ENCODE measurements at places on chromosomes 7 and 10.

DNA sequence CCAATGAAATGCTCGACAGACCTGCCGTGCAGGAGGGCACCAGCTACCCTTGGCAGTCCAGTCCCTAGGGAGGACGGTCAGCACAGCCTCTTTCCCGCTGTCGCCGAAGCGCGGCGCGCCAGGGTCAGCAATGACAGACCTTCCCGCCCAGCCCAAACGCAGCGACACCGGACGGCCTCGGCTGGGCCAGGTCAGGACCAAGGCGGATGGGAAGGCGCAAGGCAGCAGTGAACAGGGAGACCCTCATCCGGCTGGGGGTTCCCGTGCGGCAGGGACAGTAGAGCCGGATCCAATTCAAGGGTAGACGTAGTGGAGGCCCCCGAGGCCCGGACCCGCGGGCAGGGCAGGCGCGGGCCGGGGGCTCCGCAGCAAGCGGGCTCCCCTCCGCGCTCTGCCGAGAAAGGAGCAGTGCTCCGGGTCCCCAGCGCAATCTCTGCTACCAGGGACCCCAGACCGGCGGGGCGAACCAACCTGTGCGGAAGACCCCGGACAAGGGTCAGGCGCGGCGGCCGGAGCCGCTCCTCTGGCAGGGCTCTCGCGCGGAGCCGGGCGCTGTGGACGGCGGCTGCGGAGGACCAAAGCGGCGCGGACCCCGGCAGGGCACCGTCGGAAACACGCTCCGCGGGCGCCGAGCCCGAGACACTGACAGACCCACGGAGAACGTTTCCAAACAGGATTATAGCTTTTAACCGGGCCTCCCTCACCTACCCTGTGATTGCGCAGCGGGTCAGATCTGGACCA lies at the start of gene SEC31B:
SEC31B (minus strand) TSS at position 551 of the 741 bp plus-strand sequence. CDS start 2,909 bp downstream, outside the sequence.
- no peak for DNase-seq

GRCh38 chr7:132402751-132403245 lies 173.5 kb downstream of the PLXNA4 start:
- peak; percentile 50 for DNase-seq

GRCh38 chr10:96421995-96422394 lies 63.2 kb upstream of the OPALIN start:
- DNase-seq = no peak

DNA sequence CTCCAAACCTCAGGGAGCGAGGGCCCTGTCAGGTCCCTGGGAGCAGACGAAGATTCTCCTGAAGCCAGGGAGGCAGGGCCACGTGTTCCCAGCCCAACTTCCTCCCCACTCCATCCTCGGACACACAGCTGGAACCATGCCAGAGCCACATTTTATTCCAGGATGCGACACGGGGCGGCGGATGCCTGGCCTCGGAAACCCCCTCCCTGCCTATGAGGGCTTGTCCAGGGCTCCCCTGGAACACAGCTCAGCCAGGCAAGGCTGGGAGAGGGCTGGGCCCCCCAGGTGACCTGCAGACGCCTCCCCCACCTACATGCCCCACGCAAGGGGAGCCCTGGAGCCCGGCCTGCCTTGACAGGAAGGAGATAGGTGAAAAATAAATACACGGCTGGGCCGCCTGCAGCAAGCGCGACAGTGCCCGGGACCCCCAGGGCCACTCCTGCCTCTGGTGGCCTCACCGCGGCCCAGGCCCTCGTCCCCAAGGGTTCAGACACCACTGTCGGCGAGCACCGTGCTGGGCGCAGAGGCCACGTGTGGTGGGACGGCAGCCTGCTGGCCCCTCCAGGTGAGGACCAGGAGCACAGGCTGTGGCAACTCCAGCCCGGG lies 21.5 kb downstream of the GET4 start:
- DNase-seq = peak; percentile 54

DNA sequence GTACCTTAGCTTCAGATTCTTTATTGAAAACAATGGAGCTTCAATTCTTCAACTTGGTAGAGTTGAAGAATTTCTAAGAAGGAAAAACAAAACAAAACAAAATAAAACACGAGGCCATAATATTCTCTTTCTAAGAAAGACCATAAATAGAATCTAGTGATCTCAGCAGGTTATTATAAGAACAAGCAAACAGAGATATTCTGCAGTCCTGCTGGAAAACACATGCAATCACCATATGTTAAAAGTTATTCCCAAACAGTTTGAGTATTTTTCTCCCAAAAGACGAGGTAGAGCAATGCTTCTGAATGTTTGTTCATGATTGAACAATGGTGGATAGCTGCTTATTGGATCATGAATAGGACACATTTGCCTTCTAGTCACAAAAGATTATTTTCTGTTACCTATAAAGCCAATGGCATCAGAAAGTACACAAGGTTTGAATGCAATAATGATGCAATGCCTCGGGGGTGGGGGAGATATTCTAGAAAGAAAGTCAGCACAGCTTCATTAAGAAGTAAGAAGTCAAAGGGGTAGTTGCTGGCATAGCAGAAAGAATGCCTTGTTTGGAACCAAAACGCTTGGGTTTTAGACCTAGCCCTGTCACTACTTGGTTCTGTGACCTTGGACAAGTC lies 59.3 kb downstream of the CREB3L2 start:
- no peak for DNase-seq

- DNase-seq = no peak
These were observed 127.9 kb downstream of the NRF1 start for GRCh38 chr7:129739427-129739826.

DNA sequence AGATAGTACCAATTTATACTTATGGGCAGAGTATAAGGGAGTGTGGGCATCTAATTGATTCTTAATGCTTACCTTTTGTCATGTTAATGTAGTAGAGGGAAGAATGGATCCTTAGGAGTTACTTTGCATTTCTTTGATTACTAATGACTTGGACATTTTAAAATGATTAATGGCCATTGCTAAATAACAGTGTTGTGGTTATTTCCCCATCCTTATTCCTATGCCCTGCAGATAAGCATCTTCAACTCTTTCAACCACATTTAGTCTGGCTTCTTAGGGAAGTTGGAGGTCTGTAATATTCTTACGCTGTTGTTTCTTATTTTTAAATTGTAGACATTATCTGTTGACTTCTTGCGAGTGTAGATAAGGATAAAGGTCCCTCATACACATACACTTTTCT lies 37.2 kb downstream of the KAT6B start:
- DNase-seq = no peak

GRCh38 chr7:26155531-26156375 lies 3.8 kb downstream of the NFE2L3 start:
- DNase-seq = peak; percentile 98

DNA sequence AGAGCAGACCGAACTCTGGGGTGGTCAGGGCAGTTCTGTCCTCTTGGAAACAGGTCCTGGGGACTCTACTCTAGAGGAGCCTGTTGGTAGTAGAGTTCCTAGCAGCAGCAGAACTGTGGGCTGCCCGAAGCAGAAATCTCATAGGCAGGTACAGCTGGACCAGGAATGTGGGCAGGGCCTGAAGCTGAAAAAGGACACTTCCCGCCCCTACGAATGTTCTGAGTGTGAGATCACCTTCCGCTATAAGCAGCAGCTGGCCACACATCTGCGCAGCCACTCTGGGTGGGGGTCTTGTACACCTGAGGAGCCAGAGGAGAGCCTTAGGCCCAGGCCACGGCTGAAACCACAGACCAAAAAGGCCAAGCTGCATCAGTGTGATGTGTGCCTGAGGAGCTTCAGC lies 8.3 kb upstream of the ZNF783 start:
- DNase-seq = no peak

GRCh38 chr7:94492601-94493000 lies 17.0 kb upstream of the CASD1 start:
- no peak for DNase-seq

DNA sequence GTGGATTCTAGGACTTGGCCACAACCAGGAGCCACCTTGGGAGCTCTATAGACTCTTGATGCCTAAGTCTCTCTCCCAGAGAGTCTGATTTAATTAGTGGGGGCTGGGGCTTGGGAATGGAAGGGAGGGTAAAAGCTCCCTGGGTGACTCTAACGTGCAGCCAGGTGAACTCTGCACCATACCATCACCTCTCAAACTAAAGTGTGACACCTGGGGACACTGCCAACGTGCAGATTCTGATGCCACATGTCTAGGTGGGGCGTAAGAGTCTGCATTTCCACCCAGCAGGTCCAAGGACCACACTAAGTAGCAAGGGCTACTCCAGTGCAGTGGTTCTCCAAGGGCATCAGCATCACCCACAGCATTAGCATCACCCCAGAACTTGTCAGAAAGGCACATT lies 28.3 kb downstream of the LRRC20 start:
- DNase-seq = no peak

GRCh38 chr10:115727129-115727528 lies 545.9 kb downstream of the GFRA1 start:
- DNase-seq = no peak

DNA sequence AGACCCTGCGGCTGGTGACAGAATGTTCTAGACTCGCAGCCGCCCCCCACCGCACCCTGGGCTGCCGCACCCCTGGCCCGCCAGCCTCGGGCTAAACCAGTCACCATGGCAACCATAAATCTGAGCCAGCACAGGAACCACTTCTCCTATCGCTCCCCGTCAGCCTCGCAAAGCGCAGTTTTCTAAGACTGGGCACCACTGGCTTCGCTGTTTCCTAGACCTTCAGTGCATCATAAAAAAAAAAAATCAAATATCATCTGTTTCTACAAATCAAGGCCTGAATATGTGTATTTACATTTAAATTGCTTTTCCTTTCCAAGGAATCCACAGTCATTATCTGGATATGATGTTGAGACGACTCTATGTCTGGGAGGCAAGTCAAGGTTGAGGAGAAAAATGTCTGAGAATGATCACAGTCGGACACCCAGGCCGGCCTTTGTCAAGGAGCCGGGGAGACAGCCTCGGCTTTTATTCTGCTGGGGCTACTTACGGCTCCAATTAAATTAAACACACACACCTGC lies 99.9 kb downstream of the PTPRN2 start:
- no peak for DNase-seq

DNA sequence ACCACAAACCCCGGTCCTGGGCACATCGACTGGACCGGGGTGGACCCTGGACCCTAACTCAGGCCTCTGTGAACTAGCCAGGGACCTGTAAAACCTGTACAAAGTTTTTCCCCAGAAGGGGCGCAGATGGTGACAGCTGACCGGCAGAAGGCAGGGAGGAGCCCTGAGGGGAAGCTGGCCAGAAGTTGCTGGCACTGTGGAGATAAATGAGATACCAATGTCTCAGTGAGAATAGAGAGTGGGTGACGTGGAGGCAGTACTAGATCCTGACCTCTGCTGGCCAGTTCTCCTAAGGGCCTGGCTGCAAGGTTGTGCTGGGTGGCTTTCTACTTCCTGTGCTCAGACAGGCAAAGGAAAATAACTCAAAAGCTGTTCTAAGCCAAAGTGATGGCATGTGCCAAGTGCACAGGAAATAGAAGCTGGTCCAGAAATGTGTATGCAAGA lies 10.6 kb upstream of the TSPAN14 start:
- DNase-seq = peak; percentile 45

- no peak for DNase-seq
These were observed 94.3 kb upstream of the SORCS3 start for GRCh38 chr10:104546756-104547155.

GRCh38 chr10:110361800-110362456 lies 57.2 kb upstream of the SMNDC1 start:
- DNase-seq = no peak

DNA sequence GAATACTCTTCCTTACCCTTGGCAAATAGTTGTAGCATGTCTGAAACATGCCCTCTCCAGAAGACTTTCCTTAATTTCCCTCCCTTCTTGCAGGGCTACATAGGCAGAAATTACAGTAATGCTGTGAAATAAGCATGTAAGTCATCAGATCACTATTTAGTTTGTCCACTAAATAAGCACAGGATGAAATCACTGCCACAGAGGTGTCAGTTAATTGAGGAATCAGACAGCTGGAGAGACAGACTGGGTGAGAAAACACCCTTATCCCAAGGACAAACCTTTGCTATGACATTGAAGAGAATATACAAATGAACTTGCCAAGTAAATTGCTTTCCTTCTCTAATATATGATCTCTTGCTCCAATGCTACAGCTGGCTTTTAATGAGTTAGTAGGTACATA lies 129.3 kb downstream of the CHRM2 start:
- DNase-seq = no peak

GRCh38 chr7:1260244-1260635 lies 27.6 kb downstream of the UNCX start:
- no peak for DNase-seq

DNA sequence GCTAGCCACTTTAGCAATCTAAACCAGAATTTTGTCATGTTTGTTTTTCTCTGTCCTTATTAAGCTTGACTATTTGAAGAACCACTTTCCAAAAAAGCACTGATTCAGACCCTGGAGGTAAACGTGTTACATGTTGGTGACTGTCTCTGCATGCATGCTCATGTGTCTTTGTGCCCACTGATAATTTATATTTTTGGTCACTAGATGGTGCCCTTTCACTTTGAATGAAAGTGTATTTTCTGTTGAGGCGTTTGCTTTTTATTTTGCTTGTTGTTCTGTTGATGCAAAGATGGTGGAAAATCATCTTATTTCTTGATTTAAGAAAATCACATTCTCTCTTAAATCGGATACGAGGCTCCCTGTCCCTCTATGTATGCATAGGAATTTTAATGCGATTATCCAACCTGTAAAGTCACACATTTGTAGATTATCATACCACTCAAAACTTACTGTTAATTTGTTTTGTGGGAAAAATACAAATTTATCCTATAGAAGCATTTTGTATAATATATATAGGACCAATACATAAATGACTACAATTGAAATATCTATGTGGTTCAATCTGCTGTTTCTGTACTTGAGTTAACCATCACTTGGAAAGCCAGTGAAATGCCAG lies 269.3 kb downstream of the BICC1 start:
- DNase-seq = peak; percentile 25

DNA sequence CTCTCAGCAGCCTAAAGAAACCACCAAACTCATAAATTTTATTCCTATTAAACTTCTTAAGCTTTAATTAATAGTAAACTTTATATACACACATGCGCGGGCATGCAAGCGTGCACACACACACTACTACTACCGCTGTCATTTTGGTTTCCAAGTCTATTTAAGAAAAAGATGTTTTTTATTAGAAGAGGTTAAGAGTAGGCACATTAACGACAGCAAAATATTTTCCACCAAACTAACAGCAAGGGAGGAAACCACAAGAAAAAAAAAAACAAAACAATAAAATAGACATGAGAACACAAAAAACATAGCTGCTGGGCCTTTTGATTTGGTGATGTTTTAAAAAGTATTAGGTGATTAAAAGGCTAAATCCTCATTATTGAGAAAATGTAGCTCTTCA lies 28.6 kb downstream of the RTKN2 start:
- no peak for DNase-seq

- DNase-seq = peak; percentile 49
These were observed 90.3 kb downstream of the FAM204A start for GRCh38 chr10:118251791-118252190.

All from Daoy (cell line).